ENCODE measurements at places on chromosomes 5 and 9. TPM values are rescaled to one million over a fixed set of nuclear protein-coding genes. Genes with fewer than 3 reads are reported as not detected.
A peak's percentile ranks its signal among the peaks of the same experiment; 100 is the strongest.

Gene TYRP1
- 1.5 TPM for polyA plus RNA-seq

Gene AFAP1L1
- polyA plus RNA-seq, result 21.0 TPM

Gene ORM2
- not detected for polyA plus RNA-seq

DNA sequence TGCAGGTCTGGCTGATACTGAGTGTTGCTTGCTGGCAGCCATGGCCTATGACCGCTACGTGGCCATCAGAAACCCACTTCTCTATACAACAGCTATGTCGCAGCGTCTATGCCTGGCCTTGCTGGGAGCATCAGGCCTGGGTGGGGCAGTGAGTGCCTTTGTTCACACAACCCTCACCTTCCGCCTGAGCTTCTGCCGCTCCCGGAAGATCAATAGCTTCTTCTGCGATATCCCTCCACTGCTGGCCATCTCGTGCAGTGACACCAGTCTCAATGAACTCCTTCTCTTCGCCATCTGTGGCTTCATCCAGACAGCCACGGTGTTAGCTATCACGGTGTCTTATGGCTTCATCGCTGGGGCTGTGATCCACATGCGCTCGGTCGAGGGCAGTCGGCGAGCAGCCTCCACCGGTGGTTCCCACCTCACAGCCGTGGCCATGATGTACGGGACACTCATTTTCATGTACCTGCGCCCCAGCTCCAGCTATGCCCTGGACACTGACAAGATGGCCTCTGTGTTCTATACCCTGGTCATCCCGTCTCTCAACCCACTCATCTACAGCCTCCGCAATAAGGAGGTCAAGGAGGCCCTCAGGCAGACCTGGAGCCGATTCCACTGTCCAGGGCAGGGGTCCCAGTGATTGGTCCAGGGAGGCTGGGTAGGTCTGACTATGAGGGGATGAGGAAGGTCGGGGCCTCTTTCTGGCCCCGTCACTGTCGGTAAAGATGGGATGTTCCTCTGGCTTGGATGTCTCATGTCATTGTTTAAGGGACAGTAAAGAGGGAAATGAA, 718 bp downstream of the OR5C1 start:
- DNase-seq, result no peak

DNA sequence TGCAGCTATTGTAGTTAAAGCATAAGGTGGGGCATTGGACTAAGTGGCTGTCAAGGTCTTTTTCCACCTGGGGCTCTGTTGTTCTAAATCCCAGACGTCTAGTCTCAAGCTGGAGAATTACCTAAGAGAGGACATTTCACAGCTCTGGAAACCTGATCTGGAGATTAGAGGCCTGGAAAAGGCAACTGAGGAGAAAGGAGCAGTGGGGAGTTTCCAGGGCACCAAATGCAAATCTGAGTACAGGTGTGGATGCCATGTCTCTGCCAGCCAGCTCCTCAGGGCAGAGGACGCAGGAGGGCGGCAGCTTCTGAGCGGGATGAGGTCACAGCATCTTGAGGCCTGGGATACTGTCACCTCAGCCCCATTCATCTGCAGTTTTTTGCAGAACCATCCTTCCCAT, 65.2 kb downstream of the PPARGC1B start:
- no peak for DNase-seq

DNA sequence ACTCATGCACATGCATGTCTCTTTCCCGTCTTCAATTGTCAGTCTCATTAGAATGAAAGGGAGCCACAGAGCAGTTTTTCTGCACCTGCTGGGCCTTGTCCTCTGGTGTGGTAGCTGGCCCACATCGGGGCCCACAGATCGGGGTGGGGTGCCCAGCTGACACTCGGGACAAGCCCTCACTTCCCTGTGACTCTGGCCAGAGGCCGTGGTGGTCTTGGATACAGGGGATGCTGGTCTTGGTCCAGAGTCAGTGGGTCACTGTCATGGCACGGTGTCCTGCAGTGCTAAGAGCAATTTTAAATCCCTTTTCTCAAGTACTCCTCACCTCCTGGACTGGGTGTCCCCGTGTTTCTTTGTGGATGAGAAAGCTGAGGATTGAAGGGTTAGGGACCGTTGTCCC, 193.2 kb downstream of the CACNA1B start:
- no peak for DNase-seq

- peak; percentile 27 for DNase-seq
Observed at GRCh38 chr5:2112173-2113025, 229.7 kb upstream of the IRX4 start.
